T-helper 1 cell (primary cell): ENCODE measurements at places on chromosomes 7 and 10.

DNA sequence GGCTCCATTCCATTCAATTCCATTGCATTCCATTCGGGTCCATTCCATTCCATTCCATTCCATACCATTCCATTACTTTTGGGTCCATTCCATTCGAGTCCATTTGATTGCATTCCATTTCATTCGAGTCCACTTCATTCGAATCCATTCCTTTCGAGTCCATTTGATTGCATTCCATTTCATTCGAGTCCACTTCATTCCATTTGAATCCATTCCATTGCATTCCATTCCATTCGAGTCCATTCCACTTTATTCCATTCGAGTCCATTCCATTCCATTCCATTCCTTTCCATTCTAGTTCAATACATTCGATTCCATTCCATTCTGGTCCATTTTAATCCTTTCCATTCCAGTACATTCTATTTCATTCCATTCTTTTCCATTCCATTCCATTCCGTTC lies 334.0 kb downstream of the ZNF33B start:
- DNase-seq = no peak

DNA sequence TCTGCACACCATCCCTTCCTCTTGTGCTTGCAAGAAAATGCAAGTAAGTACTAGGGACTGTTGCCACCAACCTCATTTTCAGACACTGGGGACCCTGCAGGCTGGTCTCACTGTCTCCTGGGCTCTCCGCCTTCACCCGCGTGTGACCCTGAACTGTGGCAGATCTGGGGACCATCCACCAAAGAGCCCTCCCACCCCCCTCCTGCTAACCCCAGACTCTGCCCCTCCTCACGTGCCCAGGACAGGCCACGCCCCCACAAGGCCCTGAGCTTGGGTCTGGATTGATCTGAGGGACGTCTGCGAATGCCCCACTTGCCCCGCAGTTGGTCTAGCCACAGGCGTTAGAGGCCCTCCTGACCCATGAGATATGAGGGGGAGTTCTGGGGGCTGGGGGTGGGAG lies 8.1 kb downstream of the CNPY1 start:
- DNase-seq = no peak

GRCh38 chr10:10852464-10852863 lies 165.2 kb upstream of the CELF2 start:
- no peak for DNase-seq

DNA sequence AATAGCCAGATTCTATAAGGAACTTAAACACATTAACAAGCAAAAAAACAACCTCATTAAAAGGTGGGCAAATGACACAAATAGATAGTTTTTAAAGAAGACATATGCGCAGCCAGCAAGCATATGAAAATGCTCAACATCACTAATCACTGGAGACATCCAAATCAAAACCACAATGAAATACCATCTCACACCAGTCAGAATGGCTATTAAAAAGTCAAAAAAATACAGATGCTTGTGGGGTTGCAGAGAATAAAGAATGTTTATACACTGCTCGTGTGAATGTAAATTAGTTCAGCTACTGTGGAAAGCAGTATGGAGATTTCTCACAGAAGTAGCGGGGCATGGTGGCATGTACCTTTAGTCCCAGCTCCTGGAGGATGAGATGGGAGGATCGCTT lies 164.0 kb downstream of the CHRM2 start:
- no peak for DNase-seq

DNA sequence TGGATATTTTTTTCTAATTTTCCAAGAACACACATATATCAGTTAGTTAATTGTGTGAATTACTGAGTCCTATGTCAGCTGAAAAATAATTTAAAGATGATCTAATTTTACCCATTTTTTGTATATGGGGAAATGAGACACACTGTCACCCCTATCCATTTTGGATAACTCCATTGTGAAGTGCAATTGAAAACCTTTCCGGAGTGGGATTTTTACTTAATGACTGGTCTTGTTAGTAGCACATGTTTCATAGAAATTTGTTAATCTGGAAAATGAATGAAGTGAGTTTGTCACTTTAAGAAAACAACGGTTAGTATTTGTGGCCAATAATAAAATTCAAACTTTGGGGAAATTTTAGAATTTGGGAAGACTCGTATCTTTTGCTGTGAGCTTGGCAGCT lies 2.0 kb downstream of the GARS1 start:
- DNase-seq = no peak

GRCh38 chr10:42519761-42520460 lies 118.5 kb downstream of the ZNF33B start:
- no peak for DNase-seq

DNA sequence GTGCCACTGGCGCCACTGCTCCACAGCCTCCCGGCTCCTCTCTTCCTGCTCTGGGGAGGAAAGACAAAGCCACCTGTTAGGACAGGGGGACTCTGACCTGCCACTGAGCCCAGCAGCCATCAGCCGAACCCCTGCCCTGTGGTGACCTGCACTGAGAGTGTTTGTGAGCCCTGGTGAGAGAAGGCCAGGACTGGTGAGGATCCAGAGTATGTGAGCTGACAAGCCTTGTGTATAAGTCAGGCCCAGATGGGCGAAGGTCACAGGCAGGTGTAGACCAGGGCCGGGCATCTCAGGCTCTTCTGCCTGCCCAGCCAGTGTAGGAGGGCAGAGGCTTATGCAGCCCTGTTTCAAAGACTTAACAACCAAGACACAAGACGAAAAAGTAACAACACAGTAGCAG lies 12.0 kb downstream of the UCMA start:
- DNase-seq = no peak

DNA sequence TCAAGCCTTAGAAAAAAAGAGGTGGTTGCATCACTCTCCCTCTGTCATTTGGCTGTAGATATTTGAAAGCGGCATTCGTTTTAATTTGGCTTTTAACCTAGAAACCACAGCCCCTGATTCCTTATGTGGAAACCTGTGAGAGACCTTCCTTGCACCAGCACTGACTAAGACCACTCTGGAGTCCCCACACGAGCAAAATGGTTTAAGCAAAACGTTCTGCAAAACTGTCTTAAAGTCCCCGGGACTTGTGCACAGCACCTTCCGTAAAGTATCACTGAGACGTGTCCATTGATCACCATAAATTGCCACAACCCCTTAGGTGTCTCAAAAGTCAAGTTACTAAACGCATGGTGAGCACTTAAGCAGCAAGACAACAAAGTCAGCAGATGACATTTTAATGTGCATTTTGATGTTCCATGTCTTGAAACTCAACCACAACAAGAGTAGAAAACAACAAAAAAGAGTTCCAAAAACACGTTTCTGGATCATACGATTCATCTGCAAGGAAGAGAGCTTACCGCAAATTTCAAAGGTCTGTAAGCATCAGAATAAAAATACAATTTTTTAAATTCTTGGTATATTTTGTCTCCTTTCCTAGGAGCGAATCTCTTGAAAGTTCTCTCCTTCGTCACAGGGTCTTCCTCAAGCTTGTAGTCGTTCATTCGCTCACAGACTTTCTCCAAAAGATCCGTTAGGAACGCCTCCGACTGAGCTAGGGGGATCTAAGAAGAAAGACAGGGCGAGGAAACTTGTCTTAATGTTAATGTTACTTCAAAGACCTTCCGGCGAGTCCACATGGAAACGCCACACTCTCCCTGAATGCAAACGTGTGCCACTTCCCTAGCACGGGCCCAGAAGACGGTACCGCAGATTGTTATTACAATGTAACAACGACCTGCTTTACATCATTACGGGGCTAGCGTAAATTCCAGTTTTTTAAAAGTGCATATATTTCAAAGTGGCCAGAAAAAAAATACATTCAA lies 37.7 kb downstream of the CNPY1 start:
- no peak for DNase-seq

GRCh38 chr10:64345856-64346255 lies 824.7 kb downstream of the REEP3 start:
- no peak for DNase-seq

DNA sequence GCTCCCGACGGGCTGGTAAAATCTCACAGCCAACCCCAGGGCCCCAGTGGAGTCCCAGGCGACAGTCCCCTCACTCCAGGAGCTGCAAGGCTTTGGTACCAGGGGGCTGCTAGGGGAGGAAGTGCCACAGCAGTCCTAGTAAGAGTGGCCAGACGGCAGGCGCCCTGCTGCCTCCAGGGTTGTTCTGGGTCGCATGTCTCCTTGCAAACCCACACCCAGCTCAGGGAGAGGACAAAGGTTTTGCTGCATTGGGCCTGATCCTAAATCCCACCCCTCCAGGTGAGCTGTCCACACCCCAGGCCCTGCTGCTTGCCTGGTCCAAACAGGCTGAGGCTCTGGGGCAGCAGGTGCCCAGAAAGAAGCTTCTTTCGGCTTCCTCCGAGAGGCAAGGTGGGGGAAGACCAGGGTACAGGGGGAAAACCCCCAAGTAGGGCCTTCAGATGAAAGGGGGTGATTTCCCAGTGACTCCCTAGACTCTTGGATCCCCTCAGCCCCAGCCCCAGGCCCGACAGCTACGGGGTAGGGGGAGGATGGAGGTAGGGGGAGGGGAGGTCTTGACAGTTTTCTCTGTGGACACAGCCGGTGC lies 4.2 kb upstream of the KCP start:
- no peak for DNase-seq

- DNase-seq = no peak
Measured at GRCh38 chr7:71120096-71120495, 11.8 kb upstream of the GALNT17 start.

DNA sequence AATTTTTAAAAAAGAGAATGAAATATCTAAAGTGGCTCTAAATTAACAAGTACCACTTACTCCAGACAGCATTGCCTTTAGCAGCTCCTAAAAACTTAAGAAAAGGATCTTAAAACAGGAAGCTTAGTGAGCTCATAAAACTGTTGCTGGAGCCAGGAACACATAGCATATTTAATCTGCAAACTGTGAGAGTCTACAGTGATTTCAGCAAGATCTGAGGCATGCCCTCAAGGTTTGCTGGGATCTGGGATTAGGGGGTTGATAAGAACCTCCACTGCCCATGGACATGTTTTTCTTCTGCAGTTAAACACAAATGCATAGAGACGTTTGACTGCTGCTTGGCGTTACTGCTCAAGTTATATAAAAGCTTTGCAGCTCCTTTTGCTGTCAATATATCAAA lies 3.8 kb downstream of the GLI3 start:
- no peak for DNase-seq

DNA sequence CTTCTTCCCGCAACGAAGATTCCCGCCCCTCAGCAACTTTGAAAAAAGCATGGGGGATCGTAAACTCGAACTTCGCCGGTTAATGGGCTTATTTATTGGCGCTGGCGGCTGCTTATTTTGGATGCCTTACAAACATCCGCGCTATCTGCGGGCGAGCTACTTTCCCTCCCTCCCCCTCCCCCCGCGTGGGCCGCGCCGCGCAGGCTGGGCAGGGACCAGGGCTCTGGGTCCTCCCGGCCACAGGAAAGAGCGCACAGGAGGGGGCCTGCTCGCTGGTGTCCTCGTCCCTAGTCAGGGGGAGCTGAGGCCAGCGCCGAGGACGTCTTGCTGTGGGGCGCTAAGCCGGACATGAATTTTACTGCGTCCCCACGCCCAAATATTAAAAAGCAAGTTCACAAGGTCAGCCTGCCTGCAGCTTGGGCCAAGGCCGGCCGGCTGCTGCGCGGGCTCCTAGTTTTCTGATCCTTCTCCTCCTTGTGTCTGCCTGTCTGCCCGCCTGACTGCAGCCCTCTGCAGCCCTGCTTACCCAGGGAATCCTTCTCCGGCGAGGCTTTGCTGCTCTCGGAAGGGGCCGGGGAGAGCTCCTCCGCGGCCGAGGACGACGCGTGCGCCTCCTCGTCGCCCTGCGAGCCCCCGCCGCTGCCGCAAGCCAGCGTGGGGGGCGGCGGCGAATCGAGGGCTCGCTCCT lies 1.2 kb downstream of the HOXA10 start:
- DNase-seq = no peak

DNA sequence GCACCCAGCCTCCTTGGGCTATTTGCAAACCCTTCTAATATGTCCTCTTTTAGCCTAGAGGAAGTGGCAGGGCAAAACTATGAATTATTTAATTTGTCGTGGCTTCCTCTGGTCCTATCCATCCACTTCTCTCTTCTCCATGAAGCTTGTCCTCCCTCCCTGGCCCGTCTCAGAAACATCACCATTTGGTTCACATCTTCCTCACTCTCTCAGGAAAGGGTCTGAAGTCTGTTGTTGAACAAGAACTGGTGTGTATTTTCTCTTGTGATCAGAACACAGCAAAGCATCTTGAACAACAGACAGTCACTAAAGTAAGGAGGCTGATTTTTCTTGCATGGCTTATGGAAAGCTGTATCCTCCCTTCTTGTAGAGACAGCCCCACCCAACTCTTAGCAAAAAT lies 550.1 kb upstream of the NRP1 start:
- no peak for DNase-seq

GRCh38 chr10:48444266-48444665 lies 137.8 kb downstream of the MAPK8 start:
- DNase-seq = no peak

GRCh38 chr7:45711161-45711490 lies 137.0 kb downstream of the ADCY1 start:
- no peak for DNase-seq

DNA sequence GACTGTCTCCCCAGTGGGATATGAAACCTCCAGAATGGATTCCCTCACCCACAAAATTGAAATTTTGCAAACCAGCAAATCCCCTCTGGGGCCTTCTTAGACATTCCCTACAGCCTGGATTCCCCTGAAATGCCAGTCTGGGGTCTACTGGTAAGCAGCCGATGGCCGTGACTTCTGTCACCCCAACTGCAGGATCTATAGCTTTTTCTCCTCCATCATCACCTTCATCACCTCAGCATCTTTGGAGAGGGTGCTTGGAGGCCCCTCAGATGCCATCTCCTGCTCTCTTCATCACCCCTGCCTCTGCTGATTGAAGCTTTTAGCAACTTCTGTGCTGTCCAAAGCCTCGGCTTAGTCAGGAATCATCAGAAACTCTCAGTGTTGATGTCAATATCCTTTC lies 2.6 kb upstream of the KCNMA1 start:
- no peak for DNase-seq

GRCh38 chr7:4715410-4715776 lies 33.3 kb downstream of the FOXK1 start:
- no peak for DNase-seq

GRCh38 chr7:117876761-117877160 lies 3.5 kb upstream of the CTTNBP2 start:
- no peak for DNase-seq

DNA sequence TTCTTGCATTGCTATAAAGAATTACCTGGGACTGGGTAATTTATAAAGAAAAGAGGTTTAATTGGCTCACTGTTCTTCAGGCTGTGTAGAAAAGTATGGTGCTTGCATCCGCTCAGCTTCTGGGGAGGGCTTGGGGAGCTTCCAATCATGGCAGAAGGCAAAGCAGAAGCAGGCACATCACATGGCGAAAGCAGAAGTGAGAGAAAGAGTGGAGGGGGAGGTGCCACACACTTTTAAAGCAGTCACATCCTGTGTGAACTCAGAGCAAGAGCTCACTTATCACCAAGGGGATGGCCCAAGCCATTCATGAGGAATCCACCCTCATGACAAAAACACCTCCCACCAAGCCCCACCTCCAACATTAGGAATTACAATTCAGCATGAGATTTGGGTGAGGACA lies 303.5 kb downstream of the OTUD1 start:
- no peak for DNase-seq

- no peak for DNase-seq
Measured at GRCh38 chr10:520402-520787, 169.1 kb downstream of the DIP2C start.

GRCh38 chr10:132392811-132393694 lies 3.9 kb upstream of the PWWP2B start:
- no peak for DNase-seq

- no peak for DNase-seq
Measured at GRCh38 chr10:88113232-88113631, 249.8 kb downstream of the PTEN start.
